Activated B cell treated with CpG ODN at 0.5 μM for 24 hours (primary cell): ENCODE measurements at places on chromosomes 4 and X. TPM values are rescaled to one million over a fixed set of nuclear protein-coding genes. Genes with fewer than 3 reads are reported as not detected.

DNA sequence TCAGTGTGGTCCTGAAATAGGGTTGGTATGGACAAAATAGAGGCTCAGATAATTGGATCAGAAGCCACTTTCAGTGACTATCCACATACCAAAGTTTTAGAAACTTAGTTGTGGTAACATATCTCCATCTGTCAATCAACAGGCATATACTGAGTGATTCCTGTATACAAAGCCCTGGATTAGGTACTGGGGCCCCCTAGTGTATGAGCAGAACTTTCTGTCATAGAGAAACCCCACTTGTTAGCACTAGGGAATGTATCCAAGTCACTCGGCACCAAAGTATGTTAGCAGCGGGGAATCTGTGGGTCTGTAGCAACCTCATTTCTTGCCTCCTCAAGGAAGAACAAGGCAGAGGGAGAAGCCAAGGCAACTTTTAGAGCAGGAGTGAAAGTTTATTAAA, 50.7 kb downstream of the MAP7D3 start:
- no peak for DNase-seq

DNA sequence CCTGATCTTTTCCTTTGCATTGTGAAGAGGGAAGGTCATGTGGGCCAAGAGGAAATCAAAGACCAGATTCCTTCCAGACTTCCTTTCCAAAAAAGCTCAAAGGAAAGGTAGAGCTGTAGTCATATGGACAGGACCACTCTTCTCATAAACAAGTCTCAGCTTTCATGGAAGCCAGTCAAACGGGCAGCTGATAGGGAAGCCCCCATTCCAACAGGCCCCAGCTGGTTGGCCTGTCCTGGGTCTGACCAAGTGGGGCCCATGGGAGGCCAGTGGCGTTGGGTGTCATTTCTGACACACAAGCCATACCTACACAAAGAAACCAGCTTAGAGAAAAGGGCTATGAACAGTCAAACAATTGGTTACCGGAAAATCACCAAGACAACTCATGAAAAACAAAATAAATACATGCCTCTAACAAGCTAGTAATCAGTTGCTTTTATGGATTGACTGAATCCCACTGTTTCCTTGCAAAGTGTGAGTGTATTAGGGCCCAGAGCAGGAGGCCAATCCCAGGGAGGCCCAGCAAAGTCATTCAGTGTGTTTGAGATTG, 149.6 kb upstream of the MAMLD1 start:
- no peak for DNase-seq

- no peak for DNase-seq
Measured at GRCh38 chr4:150569998-150570535, 11.9 kb upstream of the MAB21L2 start.

The NRK gene
- total RNA-seq = not detected in 2 replicates

DNA sequence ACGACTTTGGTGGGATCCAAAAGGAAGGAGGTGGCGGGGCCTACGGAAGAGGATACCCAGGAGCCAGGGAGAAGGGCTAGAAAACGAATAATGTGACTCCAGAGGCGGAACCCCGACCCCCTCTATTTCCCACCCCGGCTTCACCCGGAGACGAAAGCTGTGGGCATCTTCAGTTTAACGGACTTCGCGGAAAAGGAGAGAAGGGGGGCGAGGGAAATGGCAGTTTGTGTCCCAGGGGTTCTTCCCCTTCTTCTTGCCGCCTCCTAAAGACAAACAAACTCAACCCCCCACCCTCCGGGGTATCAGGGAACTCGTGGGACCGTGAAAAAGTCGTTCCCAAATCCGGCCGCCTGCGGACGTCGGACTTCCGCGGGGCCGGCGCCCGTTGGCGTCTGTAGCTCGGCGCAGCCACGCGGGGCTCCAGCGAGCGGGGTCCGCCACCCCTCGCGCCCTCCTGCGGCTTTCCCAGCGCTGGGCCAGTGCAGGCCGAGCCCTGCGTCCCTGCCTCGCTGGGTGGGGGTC, 3.6 kb upstream of the LEF1 start:
- DNase-seq = peak; percentile 22

The SLC6A14 gene
- not detected in 2 replicates for total RNA-seq

DNA sequence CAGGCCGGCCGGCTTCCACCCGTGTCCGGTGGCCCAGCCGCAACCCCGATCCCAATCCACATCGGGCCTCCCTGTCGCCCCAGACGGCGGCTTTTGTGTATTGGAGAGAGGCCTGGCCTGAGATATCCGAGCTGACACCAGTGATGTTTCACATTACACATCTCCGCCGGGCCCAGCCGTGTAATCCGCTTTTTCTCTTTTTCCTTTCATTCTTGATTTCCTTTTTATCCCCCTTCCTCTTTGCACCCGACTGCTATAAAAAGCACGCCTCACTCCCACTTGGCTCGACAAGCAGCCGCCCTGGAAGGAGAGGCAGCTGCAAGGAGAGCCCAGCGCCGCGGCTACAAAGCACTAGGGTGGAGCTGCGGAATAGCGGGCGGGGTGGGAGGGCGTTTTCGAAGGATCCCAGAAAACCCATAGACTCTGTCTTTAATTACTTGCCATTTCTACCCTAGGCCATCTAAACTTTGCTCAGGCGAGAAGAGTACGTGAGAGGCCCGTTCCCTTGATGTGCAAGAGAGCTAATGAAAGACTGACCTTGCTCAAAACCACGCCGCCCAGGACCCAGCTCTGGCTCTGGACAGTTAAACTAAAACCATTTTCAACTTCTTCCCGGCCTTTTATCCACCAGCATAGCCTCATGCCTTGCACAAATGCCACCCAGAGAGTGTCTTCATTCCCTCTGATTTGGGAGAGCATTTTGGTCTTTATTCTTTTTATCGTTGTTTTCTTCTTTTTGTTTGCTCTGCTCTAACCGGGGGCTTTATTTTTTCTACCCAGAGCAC, 3.2 kb downstream of the PITX2 start:
- no peak for DNase-seq

The RAI2 gene
- not detected in 2 replicates for total RNA-seq

The YTHDC1 gene
- 101 and 119 TPM in 2 replicates for total RNA-seq

The CYSLTR1 gene
- total RNA-seq = 20.5 and 20.7 TPM in 2 replicates

The NEXMIF gene
- total RNA-seq = 0.53 and 1.4 TPM in 2 replicates

The ZMAT1 gene
- 14.8 and 19.8 TPM in 2 replicates for total RNA-seq

The CLDN34 gene
- total RNA-seq = not detected in 2 replicates

DNA sequence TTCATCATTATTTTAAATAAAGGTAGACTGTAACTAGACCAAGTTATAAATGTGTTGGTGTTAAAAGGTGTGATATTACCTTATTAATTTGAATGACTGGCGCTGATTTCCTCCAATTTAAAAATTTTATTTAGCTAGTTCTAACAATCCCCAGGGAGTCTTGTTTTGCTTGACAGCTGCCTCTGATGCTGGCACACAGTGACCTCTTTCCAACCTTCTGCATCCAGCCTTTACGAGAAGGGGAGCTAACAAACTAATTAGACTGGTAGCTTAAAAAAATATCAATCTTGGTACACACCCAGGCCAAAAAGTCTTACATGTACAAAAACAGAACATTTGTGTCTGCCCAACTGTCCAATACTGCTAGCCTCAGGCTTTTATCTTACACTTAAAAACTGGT, 51.8 kb upstream of the ENPEP start:
- DNase-seq = no peak
